GM12865 (cell line): ENCODE measurements at places on chromosomes 4 and X.

GRCh38 chr4:142402156-142402555, 443.9 kb downstream of the INPP4B start:
- DNase-seq: no peak

DNA sequence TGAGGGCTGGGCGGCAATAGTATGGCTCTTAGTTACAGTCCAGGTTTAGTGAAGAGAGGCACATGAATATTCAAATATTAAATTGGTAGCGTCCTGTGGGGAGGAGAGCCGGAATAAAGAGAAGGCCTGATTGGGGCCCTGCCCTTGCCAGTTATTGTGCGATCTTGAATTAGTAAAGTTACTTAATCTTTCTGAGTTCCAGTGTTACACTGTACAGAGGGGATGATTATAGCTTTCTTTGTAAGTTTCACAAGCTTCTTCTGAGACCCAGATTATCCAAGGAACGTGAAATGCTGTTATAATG, 1.2 kb downstream of the METAP1 start:
- DNase-seq: no peak

- DNase-seq: peak; percentile 9
These were observed 81.7 kb downstream of the ALPK1 start for GRCh38 chr4:112378858-112379257.

DNA sequence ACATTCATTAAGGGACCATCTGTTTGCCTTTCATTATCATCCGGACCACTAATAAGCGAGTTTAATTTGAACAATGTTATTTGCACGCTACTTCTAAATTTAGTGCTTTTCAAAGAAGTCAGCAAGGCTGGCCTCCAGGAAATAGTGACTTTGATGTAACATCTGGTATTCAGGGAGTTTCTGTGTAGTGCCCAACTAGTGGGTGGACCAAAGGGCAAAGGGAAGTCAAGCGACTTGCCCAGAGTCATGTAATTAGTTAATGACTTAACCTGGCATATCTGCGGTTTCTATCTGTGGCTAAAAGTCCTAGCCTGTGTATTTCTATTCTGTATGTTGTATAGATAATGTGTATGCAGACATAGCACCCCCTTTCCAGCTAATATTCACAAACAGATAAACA, 56.3 kb upstream of the LCORL start:
- DNase-seq: peak; percentile 29
